ENCODE measurements at places on chromosomes 3 and 15. TPM values are rescaled to one million over a fixed set of nuclear protein-coding genes. Genes with fewer than 3 reads are reported as not detected.

DNA sequence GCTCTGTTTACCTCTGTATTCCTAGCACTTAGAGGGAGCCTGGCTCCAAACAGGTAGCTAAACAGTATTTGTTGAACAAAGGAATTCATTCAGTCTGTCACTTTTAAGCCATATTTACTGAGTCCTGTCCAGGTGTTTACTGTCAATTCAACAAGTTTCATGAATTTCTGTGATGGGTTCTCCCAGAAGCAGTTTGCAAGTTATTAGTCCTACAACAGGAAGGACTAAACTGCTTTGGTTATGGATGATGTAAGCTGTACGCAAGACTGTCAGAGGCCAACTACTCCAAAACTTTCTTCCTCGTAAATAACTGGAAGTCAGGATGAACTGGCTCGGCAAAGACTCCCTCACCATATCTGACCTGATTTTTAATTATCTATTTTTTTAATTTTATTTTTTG lies 25.1 kb downstream of the STIMATE start:
- H3K27me3 ChIP-seq, result no peaks in the 10 kb centered on the region
- H3K4me3 ChIP-seq, result no peak overlapping the region
- H3K36me3 ChIP-seq, result no peaks in the 10 kb centered on the region
- H3K4me1 ChIP-seq, result peaks cover 17% of the 10 kb centered on the region
- H3K27ac ChIP-seq, result no peak overlapping the region
- DNase-seq, result no peak

DNA sequence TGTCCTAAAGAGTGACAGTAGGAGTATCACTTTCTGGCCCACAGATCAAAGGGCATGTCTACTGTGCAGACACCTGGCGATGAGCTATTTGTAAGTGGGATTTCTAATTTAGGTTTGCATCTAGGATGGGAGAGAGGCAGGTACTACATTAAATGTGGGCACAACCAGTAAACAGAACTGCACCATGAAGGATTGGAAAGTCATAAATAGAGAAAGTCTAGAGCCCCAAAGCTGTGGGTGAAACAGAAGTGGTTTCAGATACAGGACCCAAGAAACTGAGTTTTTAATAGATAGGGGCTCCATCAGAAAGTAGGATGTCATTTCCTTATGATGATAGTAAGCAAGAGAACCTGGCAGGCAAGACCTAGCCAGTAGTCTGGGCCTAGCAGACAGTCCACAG lies 35.2 kb upstream of the SPPL2A start:
- H3K27ac ChIP-seq, result no peak overlapping the region
- no peak for DNase-seq
- H3K4me3 ChIP-seq, result no peak overlapping the region
- H3K27me3 ChIP-seq, result no peaks in the 10 kb centered on the region

GRCh38 chr3:141870091-141870687 lies 6.3 kb upstream of the ATP1B3 start:
- H3K4me3 ChIP-seq, result no peak overlapping the region
- DNase-seq, result no peak
- H3K27ac ChIP-seq, result no peak overlapping the region

DNA sequence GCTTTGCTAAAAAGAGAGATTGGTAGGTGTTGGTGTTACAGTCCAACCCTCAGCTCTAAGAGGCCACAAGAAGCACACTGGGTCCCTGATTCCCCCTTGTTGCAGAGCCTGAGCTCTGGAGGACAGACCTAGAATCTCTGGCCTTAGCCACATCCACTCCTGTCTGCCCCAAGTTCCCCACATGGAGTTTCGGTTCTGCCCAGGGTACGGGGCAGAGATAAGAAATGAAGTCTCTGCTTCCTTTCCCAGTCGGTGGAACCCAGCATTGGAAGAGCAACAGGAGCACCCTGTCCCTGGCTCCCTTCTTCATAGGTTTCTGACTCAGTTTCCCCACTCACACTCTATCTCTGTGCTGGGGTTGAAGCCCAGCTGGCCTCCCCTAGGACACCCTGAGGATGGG lies 13.2 kb downstream of the PRR23E start:
- no peaks in the 10 kb centered on the region for H3K4me1 ChIP-seq
- H3K27me3 ChIP-seq, result no peaks in the 10 kb centered on the region
- H3K36me3 ChIP-seq, result no peaks in the 10 kb centered on the region
- H3K27ac ChIP-seq, result no peak overlapping the region

GRCh38 chr3:115098354-115099073 lies 48.6 kb downstream of the ZBTB20 start:
- H3K36me3 ChIP-seq, result no peaks in the 10 kb centered on the region
- peaks cover 32% of the 10 kb centered on the region for H3K4me1 ChIP-seq
- no peak overlapping the region for H3K4me3 ChIP-seq
- no peak for DNase-seq
- H3K27ac ChIP-seq, result no peak overlapping the region
- H3K27me3 ChIP-seq, result no peaks in the 10 kb centered on the region

DNA sequence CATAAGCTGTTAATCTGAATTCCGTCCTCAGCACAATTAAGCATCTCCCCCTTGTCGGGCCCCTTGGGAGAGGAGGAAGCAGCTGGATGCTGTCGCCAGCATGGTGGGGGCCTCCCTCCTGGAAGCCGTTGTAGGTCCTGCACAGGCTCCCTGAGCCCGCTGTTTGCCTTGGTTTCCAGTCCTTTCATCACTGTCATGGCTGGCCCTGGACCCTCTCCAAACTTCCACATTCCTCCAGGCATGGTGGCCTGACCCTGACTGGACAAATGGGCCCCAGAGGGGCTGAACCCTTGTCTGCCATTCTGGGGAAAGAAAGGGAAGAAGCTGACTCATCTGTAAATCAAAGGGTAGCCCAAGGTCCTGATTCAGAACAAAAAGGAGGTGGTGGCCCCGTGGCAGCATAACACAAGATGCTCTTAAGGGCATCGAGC lies 300.5 kb upstream of the LRRFIP2 start:
- H3K4me3 ChIP-seq, result no peak overlapping the region
- DNase-seq, result no peak
- no peak overlapping the region for H3K27ac ChIP-seq
- no peaks in the 10 kb centered on the region for H3K4me1 ChIP-seq
- H3K27me3 ChIP-seq, result no peaks in the 10 kb centered on the region
- no peaks in the 10 kb centered on the region for H3K36me3 ChIP-seq

DNA sequence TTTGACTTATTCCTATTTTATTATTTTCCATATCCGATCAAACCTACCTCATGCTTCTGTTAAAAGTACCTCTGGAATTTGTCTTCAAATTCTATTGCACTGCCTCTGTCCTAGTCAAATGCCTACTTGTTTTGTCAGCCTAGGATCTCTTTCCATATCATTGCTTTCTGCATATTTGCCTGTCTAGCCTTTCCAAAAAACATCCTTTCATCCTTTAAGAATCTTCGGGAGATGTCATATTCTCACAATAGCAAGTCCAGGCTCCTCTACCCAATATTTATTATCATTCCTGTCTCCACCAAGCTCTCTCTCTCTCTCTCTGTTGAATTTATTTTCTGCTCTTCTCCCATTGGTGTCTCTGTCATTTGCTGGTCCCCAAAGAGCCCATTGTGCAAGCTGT lies 80.1 kb downstream of the LRRC28 start:
- H3K27me3 ChIP-seq, result no peaks in the 10 kb centered on the region
- H3K27ac ChIP-seq, result no peak overlapping the region
- no peaks in the 10 kb centered on the region for H3K36me3 ChIP-seq
- no peak for DNase-seq

The MCTP2 gene
- polyA plus RNA-seq, result 2.0 TPM

The INSYN1 gene
- polyA plus RNA-seq, result not detected

The CCR5 gene
- polyA plus RNA-seq, result 5.5 TPM

The CCRL2 gene
- 0.39 TPM for polyA plus RNA-seq

Measured in CD4-positive, alpha-beta memory T cell (primary cell).